EL (cell line): ENCODE measurements at places on chromosomes 7 and 10.

GRCh38 chr7:31665546-31665945 lies 21.5 kb upstream of the PPP1R17 start:
- DNase-seq = no peak

GRCh38 chr7:35035511-35035961 lies 1.7 kb downstream of the DPY19L1 start:
- DNase-seq = peak; percentile 52

DNA sequence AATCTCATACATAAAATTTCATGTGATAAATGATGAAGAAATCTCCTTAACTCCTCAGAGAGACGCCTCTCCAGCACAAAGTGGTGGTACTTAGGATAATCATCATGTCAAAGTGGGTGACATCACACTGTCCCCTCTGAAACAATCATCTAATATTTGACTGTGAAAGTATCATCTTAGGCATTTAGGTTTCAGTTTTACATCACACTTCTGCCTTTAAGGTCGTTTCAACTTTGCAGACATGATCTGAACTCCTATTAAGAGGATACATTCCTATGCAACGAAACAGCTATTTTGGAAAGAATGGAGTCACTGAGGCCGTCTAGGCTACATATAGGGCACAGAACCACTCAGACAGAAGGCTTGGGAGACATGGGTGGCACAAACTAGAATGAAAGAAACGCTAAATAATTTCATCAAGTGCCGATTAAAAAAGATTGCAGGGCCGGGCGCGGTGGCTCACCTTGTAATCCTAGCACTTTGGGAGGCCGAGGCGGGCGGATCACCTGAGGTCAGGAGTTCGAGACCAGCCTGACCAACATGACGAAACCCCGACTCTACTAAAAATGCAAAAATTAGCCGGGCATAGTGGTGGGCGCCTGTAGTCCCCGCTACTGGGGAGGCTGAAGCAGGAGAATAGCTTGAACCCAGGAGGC lies 2.0 kb downstream of the VOPP1 start:
- DNase-seq = peak; percentile 46

DNA sequence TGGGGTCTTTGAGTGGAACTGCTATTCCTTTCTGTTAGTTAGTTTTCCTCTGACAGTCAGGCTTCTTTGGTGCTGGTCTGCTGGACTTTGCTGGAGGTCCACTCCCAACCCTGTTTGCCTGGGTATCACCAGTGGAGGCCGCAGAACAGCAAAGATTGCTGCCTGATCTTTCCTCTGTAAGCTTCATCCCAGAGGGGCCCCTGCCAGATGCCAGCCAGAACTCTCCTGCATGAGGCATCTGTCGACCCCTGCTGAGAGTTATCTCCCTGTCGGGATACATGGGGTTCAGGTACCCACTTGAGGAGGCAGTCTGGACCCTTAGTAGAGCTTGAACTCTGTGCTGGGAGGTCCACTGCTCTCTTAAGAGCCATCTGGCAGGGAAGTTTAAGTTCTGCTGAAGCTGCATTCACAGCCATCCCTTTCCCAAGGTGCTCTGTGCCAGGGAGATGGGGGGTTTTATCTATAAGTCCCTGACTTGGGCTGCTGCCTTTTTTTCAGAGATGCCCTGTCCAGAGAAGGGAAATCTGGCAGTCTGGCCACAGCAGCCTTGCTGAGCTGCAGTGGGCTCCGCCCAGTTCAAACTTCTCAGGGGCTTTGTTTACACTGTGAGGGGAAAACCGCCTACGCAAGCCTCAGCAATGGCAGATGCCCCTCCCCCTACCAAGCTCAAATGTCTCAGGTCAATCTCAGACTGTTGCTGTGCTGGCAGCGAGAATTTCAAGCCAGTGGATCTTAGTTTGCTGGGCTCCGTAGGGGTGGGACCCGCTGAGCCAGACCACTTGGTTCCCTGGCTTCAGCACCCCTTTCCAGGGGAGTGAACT lies 89.7 kb upstream of the CDK6 start:
- DNase-seq = no peak

- no peak for DNase-seq
Observed at GRCh38 chr7:156780724-156781455, 112.1 kb downstream of the LMBR1 start.

- DNase-seq = peak; percentile 49
Observed at GRCh38 chr10:125265579-125265955, 105.2 kb upstream of the CTBP2 start.
